ENCODE measurements at places on chromosomes 3 and 15.

DNA sequence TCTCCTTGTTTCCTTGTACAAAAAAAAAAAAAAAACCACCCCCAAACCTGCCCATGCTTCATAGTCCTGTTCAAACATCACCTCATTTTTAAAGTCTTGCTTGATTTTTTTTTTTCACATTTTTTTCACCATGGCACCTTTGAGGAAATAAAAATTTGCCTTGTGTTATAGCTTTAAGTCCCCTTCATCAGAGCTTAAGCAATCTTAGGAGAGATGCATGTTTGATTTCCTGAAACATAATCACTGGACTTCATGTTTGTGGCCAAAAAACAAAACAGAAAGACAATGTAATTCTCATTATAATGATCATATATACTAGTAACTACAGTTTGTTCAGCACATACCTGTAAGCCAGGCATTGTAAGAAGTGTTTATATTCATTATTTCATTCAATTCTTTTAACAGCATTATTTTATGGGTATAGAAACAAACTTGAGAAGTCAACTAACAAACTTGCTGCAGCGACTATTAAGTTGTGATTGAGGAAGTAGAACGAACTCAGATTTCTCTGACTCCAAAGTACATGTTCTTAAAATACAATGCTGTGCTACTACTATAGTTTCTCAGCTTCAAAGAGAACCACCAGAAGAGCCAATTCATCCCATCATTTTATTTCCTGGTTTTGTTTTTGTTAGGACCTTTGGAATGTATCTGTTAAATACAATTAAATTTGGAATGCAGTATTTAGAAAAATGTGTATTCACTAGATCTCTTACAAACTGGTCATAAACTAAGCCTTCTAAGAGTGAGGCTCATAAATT is 203.8 kb downstream of the TCF12 start:
- DNase-seq: no peak

DNA sequence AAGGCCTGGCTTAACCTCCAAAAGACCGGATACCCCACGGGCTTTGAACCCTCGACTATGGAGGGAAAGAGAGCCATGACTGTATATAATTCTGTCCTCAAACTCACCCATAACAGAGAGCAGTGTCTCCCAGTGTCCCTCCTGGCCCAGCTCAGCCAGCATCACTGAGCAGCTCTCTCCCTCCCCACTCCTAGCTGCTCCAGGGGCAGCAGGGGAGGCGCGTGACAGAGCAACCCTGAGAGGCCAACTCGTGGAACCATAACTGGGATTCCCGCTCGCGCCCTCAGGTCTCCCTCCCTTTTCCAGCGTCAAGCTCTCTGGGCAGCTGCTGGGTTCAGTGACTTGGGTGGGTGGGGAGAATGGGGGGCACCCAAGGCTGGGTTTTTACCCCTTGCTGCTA is 561 bp upstream of the CPLX3 start:
- no peak for DNase-seq

- no peak for DNase-seq
Observed at GRCh38 chr3:16171825-16172224, 2.7 kb upstream of the GALNT15 start.

DNA sequence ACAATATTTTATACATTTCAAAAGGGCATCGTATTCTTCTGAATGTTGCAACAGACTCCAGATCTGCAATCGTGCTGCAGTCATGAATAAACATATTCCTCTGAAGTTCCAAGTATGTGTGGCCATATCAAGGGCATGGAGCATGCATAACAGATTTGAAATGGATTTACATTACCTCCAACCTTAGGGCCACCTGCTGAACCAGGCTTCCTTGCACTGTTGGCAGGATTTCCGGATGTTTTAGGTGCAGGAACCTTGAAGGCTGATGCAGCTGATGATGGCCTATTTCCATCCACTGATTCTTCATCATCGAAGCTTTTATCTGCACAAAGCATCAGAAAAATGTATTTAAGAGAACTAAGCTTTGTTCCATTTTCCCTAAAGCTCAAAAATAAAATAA is 73.5 kb downstream of the CLASP2 start:
- no peak for DNase-seq

DNA sequence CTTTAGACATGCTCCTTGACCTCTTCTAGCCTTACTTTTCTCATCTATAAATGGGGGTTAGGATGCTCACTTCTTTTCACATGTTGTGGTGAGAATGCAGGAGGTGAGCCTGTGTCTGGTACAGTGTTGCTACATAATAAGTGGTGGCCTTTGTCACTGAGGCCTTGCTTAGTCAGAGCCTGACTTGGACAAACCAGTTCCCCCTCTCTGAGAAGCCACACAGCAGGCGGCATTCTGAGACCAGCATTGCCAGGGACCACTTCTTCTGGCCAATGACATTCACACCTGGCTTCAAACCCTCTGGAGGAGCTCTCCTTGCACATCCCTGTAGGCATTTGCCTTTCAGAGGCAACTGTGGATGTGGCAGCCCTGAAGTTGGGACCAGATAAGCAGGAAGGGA is 95.7 kb downstream of the MINAR1 start:
- no peak for DNase-seq

DNA sequence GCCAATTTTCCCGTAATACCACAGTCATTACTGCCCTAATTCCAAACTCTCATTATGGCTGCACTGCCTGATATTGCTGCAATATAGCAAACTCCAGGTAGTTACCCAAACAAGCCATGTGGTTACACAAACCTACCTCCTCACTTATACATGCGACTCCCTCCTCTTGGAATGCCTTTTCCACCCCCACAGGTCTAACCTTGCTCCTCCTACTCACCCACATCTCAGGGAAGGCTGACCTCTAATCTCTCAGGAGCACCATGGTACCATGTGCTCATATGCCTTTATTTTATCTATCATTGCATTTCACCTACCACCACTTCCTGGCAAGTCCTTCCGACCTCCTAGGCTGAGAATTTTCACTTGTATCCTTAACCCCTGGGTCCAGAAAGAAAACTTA is 2.9 kb downstream of the RBPMS2 start:
- DNase-seq: no peak

DNA sequence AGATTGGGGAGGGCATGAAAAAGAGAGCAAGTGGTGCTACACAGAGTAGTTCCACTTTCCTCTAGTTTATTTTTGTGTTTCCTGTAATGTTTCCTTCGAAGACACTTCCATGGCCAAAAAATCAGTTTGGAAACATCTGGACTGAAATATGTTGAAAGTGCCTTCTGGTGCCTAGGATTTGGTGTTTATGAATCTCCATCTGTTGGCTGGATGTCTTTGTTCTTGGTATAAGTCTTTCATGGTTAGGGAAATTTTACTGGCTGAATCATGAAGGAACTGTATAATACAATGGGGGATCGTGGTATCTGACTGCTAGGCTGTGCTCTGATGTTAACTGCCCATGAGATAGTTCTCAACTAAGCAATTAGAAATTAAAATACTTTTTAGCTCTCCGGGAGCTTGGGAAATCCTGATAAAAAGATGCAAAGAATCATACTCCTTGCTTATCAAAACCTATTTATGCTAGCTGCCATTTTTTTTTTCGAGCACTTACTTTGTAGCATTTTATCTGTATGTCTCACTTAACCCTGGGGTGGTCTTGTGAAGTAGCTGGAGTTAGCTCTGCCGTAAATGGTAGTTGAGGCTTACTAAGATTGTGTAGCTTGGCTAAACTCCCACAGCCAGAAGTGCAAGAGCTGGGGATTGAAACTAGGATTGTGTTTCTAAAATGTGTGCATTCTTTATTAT is 21.9 kb downstream of the AKAP13 start:
- DNase-seq: no peak

- DNase-seq: no peak
Observed at GRCh38 chr15:57220205-57220604, 156.1 kb upstream of the CGNL1 start.

DNA sequence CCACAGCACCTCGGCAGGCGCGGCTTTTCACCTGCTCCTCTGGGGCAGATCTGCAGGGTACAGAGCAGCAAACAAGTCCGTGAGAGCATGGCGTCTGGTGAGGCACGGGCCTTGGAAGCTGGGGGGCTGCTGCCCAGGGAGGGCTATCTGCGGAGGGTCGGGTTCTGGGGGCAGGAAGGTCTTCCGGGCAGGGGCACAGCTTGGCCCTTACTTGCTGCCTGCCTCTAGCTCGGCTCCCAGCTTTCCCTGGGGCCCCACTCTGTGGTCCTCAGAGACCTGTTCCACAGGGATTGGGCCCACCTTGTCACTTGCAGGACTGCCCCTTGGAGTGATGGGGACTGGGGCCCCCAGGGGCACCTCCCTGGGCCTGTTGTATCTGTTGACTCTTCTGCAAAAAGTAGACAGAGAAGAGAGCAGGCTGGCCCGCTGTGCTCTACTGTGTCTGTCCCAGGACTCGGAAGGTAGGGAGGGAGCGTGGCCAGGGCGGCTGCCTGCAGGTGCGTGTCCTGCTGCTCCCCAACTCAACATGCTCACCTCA is 84.1 kb downstream of the TBC1D2B start:
- DNase-seq: no peak

GRCh38 chr3:42582474-42583070 is 805 bp upstream of the SEC22C start:
- DNase-seq: no peak

DNA sequence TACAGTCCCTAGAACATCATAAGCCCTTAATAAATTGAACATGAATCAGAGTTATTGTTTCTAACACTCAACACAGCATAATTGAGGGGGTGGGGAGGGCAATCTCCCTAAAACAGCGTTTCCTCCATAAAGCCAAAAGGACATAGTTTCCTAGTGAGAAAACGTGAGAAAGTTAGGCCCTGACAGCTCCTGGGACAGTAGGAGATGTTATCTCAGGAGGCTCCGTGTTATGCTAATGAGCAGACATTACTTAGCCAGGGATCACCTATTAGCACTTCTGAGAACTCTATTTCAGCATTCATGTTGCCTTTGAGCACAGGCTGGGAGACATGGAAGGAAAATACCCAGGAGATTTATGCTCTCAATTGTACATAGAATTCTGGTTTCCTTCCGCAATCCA is 229.1 kb upstream of the ADAMTS9 start:
- no peak for DNase-seq

DNA sequence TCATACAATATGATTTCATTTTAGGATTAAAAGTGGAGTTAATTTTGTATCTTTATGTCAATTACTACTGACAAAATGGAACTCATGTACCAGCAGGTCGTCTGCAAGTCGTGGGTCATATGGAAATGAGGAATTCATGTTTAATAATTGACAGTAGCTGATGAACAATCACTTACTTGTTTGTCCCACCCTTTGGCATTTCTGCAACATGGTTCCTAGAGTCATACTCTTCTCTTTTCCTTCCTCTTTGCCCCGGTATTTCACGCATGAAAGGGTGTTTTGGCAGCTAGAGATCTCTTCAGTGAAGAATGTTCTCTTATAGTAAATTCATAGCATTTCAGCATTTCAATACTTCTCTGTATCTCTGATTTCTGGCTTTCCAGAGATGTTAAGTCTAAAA is 133.3 kb upstream of the SLC24A5 start:
- no peak for DNase-seq

GRCh38 chr15:84737005-84737404 is 11.4 kb upstream of the ZNF592 start:
- no peak for DNase-seq

DNA sequence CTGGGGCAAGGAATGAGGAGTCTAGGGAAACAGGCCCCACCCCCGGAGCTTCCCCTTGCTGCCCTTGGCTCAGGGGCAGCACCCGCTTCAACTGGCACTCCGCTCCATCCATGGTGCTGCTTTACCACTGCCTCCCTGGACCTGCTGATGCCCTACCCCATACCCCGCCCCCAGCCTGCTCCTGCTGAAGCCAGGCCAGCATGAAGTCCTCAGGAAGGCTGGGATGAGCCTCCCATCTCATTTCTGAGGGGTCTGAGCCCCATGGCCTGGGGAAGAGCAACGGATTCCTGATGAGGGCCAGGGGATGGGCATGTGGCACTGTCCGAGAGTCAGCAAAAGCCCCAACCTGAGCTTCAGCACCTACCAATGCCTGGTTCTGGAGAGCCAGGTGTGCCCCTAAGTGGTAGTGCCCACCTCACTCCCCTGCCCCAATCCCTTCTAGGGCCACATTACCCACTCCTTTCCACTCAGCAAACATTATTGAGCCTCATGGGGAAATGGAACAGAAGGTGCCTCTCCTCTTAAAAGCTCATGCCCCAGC is 21.0 kb downstream of the SEC61A1 start:
- DNase-seq: no peak

DNA sequence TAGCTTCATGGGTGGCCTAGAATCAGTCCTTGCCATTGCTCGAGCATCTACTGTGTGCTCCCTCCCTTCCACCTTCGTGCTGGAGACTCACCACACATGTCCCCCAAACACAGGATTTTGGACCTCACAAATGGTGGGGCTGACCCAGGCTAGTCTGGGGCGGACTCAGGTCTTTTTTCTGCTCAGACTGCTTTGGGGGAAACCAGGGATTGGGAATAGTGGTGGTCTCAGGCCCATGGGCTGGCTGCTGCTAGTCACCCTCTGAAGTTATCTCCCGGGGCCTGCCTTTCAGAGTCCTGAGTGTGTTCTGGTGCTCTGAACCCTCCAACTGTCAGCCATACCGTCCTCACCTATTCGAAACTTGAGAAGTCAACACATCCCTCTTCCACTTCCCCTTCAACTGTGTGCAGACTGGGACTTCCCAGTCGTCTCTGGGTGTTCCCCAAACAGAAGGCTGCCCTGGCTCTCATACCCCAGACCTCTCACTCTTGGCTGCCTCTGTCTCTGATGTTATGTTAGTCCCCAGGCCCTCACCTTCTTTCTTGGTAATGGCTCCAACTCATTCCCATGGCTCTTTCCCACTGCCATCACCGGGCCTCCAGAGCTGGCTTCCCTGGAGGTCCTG is 46.0 kb downstream of the PPCDC start:
- DNase-seq: no peak

DNA sequence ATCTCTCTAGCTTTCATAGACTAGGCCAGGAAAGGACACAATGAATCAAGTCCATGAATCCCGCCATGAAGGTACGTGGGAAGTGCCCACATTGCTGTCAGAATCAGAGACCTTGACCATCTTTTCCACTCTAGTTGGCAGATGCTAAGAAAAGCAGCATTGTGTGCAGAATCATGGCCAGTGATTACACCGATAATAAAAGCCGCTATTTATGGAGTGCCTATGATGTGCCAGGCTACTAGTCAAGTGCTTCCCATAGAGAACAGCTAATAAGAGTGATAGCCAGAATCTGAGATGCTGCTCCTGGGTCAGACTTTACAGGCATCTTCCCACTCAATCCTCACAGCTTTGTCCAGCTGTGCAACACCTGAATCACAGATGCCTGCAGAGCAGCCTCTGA is 13.2 kb upstream of the RPL32 start:
- no peak for DNase-seq

GRCh38 chr3:70728311-70728710 is 415.9 kb upstream of the MDFIC2 start:
- no peak for DNase-seq

DNA sequence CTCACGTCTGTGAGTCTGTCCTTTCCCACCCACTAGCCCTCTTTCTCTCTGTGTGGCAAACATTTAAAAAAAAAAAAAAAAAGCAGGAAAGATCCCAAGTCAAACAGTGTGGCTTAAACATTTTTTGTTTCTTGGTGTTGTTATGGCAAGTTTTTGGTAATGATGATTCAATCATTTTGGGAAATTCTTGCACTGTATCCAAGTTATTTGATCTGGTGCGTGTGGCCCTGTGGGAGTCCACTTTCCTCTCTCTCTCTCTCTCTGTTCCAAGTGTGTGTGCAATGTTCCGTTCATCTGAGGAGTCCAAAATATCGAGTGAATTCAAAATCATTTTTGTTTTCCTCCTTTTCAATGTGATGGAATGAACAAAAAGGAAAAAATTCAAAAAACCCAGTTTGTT is 97.7 kb downstream of the GAP43 start:
- no peak for DNase-seq

GRCh38 chr15:60788692-60789103 is 309.8 kb upstream of the ICE2 start:
- DNase-seq: no peak
